ENCODE measurements at places on chromosomes 12 and 14.
A peak's percentile ranks its signal among the peaks of the same experiment; 100 is the strongest.

- DNase-seq = no peak
These were observed 27.4 kb downstream of the MMP17 start for GRCh38 chr12:131855521-131856142.

DNA sequence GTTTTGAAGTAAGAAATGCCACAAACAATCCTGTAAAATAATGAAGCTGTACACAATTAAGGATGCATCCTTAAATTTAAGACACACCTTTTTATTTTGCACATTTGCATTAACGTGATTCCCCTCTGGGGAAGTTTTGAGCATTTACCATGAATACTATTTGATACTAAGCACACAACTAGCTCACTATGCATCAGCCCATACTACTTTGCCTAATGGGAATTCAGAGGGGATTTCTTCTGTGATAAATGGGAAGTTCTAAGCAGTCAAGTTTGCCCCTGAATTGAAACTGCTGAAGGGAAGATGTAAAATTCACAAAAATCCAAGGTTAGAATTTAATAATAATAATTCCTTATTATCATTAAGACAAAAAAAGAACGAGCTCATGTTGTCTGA is 27.4 kb downstream of the SINHCAF start:
- no peak for DNase-seq

DNA sequence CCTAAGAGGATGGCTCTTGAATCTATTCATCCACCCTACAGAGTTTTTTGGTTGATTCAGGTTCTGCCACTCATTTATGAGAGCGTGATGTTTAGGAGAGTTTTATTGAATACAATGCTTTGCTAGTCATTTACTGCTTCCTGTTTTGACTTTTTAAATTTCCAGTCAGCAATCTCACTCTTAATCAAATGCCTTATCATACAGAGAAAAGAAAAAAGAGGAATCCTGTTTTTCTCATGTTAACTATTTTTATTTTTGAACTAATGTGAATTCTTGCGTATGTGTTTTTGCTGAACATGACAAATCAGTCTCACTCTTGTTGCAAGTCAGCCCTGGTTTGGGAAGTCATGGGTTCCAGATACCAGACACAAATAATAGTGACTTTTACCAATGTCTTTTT is 22.1 kb upstream of the LGMN start:
- no peak for DNase-seq

DNA sequence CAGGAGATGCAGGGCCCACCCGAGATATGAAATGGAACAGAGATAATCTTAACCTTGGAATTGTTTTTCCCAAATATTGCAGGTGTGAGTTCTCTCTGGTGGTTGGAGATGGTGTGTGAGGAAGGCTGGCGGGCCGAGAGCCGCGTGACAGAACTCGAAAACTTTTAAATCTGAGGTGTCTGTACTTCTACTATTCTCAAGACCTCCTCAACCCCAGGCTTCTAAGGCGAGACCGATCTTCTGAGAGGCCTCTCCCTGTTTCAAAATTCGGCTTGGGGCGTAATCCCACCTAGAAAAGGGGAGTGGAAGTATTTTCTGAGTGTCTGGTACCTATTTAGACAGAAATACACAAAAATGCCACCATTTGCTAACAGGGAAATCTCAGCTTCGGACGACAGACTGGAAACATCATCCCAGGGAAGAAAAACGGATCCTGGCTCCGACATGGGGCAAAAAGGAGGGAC is 611 bp downstream of the SARNP start:
- peak; percentile 20 for DNase-seq

- DNase-seq = no peak
These were observed 51.5 kb downstream of the ZC3H14 start for GRCh38 chr14:88614218-88614907.

DNA sequence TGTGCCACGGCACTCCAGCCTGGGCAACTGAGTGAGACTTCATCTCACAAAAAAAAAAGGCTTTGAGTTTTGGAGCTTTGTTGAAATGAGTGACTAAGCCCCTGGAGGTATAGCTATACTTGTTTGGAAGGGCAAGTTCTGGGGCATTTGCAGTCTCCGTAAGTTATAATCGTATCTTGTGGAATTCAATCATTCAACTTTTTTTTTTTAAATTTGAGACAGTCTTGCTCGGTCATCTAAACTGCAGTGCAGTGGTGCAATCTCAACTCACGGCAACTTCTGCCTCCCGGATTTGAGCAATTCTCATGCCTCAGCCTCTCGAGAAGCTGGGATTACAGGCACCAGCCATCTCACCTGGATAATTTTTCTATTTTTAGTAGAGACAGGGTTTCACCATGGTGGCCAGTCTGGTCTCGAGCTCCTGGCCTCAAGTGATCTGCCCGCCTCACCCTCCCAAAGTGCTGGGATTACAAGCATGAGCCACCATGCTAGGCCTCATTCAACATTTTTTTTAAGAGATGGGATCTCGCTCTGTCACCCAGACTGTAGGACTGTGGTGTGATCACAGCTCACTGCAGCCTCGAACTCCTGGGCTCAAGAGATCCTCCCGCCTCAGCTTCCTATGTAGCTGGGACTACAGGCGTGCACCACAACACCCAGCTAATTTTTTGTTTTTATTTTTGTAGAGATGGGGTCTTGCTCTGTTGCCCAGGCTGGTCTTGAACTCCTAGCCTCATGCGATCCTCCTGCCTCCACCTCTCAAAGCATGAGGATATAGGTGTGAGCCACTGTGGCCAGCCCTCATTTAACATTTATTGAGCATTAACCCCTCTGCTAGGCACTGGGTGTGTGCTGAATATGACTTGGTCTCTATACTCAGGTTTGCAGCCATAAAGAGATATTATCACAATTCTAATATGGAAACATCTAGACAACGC is 133.7 kb upstream of the MAP1LC3B2 start:
- no peak for DNase-seq

GRCh38 chr14:24734917-24735500 is 101.0 kb upstream of the GZMB start:
- peak; percentile 96 for DNase-seq

DNA sequence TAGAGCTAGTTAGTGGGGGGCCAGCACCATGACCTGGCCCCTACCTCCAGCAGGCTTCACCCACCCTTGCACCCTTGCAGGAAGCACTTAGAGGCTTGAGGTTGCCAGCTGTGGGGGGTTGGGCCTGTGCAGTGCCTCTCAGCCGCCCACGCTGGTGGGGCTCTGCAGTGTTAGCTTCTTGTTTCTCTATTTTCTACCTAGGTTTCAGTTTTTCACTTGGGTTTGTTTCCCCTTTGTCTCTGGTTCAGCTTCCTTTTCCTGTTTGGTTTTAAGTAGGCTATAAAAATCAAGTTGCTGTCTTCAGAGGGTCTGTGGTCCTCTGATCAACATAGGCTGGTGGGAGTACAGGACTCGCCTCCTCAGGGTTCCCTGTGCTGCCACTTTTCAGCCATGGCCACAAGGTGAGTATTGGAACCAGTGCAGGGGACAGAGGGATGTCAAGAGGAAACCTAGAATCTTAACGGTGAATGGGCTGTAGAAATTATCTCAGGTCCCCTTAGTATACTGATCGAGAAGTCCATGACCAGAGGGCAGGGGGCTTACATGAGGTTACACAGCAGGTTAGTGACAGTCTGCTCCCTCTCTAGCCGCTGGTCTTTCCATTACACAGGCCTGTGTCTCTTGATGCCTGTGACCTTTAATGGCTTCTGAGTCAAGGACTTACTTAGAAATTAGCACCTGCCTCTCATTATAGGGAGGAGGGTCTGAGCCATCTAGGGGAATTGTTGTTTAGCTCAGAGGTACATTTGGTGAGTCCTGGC is at the start of gene EVL:
TSS of gene EVL (plus strand) at position 312 of the 761 bp plus-strand sequence. CDS start at position 391, 79 bp downstream.
- no peak for DNase-seq

DNA sequence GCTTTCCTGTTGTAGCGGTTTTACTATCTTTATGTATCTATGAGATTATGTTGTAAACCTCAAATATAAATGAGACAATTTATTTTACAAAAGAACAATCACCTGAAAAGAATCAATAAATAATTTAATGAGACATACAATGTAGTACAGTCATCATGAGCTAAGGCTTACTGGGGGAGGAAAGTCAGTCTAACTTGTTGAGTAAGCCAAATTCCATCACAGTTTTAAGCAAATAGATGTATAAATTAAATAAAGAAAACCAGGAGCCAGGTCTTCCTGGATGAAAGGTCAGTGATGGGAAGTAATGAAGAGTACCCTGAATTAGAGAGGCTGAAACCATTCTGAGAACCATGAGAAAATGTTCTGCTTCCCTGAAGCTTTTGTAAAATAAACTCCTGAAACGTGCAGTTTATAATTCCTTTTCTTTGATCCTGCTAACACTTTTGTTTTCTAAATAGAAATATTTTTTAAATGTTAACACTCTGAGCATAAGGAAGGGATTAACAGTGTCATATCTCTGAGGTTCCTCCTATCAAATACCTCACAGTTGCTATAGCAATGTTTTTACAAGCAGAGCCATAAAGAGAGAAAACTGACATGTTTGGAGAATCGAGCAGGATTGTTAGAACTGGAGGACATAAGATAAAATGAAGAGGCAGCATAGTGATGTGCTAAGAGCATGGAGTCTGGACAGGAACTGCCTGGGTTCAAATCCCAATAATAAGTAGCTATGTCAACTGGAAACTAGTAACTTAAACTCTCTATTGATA is 444.9 kb upstream of the FOXG1 start:
- DNase-seq = no peak

GRCh38 chr14:23076785-23077408 is 18.0 kb downstream of the ACIN1 start:
- DNase-seq = no peak

GRCh38 chr12:20368651-20369304 is 441 bp downstream of the PDE3A start:
- peak; percentile 81 for DNase-seq

GRCh38 chr12:110012659-110013058 is 13.4 kb downstream of the ANKRD13A start:
- DNase-seq = no peak

DNA sequence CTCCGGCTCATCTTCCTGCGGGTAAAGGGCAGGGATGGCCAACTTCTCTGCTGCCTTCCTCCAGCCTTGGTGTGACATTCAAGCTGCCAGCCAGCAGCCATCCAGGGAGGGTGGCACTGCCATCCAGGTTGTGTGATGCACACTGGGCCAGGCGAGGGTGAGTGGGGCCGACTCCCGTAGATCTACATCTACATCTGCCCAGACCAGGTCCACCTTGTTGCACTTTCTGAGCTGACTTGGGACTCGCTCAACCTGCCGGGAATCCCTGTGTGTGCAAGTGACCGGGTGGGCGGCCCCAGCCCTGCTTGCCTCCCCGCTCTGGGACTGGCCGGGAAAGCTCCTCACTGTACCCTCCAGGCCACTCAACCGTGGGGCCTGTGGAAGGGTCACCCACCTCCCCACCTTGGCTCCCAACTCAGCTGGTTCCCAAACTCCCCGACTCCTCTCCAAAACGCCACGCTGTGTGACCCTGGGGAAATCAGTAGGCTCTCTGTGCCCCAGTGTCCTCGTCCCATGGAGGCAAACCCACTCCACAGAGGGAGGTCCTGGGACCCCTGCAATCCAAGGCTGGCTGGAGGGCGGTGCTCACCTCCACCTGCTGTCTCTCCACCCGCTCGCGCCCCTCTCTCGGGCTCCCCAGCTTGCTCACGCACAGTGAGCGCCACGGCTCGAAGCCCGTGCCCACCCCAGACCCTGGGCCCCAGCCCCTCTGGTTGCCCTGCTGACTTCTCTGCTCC is 14.7 kb downstream of the JAG2 start:
- no peak for DNase-seq

DNA sequence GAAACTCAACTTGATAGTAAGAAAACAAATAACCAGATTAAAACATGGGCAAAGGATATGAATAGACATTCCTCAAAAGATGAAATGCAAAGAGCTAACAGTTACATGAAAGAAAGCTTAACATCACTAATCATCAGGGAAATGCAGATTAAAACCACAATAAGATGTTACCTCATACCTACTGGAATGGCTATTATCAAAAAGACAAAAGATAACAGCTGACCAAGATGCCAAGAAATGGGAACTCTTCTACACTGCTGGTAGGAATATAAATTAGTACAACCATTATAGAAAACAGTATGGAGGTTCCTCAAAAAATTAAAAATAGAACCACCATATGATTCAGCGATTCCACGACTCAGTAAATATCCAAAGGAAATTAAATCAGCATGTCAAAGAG is 18.8 kb downstream of the KCNH5 start:
- DNase-seq = no peak

GRCh38 chr14:72614365-72614764 is 279.5 kb downstream of the DPF3 start:
- no peak for DNase-seq

DNA sequence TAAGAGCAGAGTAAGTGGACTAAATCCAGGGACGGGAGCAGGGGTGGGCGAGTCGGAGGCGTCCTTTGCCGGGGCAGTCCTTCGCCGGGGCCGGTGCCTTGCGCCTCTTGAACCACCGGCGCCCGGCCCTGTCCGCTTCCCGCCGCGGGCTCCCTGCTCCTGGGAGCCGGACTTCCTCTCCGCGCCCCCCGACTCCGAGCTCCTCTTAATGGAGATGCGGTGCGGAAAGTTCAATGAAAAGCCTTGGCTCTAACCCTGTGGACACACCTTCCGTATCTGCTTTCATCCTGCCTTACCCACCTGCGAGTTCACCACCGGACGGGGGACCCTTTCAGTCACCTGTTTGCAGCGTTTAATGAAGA is 412 bp downstream of the FGFR1OP2 start:
- DNase-seq = no peak

DNA sequence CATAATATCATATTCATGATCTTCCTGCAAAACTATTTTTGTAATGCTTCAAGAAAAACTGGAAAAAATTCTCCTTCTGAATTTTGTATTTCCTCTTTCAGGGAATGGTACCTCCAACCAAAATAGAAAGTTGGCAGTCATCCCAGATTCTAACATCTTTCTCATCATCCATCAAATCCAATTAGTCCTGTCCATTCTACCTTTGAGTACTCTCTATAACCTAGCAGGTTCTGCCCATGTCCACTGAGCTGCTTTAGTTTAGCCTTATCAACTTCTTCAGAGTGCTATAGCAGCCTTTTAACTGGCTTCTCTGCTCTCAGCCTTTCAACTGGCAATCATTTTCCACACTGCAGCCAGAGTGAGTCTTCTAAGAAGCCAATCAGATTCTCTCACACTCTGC is 236.2 kb downstream of the AKAP6 start:
- DNase-seq = no peak

- no peak for DNase-seq
These were observed 392.6 kb downstream of the C12orf75 start for GRCh38 chr12:105723066-105723465.

- DNase-seq = peak; percentile 7
These were observed 13.2 kb upstream of the KRT80 start for GRCh38 chr12:52204931-52205505.

GRCh38 chr14:51877810-51878209 is 17.4 kb downstream of the GNG2 start:
- no peak for DNase-seq

GRCh38 chr12:123319273-123319672 is 45.4 kb downstream of the SBNO1 start:
- no peak for DNase-seq

DNA sequence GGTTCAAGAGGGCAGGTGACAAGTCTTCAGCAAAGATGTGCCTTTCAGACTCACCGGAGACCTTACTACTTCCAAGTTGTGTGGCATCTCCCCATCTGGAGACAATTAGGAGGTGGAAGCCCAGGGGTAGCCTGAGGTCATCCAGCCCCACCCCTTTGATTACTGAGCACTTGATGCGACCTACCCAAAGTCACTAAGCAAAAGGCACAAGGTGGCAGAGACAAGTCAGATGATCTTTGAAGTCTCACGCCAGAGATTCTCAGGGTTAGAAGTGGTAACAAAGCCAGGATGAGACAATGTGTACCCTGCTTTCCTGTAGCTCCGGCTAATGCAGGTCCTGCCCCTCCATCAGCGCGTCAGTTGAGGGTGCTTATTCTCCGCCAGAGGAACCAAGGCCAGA is 1.4 kb upstream of the FOXN3 start:
- no peak for DNase-seq
